Activated gamma-delta T cell treated with Interleukin-2 at 50 U/mL for 16 hours (primary cell): ENCODE measurements at places on chromosomes 11 and 22.

- peak; percentile 64 for DNase-seq
Measured at GRCh38 chr11:35330931-35331330, 88.4 kb downstream of the SLC1A2 start.

- no peak for DNase-seq
Measured at GRCh38 chr22:28857288-28857687, 26.1 kb upstream of the ZNRF3 start.

- DNase-seq: no peak
Measured at GRCh38 chr11:124798991-124799347, 1.2 kb downstream of the MSANTD2 start.

DNA sequence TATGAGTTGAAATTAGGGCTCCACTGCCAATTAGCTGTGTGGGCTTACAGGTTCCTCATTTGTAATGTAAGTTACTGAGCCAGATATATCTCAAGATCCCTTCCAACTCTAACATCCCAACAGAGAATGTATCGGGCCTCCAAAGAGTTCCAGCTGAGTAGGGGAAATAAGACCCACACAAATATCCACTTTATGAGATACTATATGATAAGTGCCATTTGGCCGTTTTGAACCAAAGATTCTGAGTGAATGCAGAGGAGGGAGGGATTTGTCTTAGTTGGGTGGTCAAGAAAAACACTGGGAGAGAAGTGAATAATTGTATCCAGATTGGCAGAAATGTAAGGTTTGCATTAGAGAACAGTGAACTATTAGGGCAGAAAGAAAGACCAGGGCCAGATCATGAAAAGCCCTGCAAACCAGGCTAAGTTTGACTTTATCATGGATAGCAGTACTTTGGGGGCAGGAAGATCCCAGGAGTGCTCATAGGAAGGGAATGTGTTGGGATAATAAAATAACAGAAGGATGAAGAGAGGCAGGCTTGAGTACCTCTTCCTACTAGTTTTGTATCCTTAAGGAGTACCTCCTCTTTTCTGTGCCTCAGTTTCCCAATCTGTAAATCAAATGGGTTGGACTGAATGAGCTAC, 63.9 kb downstream of the RPL27A start:
- no peak for DNase-seq

DNA sequence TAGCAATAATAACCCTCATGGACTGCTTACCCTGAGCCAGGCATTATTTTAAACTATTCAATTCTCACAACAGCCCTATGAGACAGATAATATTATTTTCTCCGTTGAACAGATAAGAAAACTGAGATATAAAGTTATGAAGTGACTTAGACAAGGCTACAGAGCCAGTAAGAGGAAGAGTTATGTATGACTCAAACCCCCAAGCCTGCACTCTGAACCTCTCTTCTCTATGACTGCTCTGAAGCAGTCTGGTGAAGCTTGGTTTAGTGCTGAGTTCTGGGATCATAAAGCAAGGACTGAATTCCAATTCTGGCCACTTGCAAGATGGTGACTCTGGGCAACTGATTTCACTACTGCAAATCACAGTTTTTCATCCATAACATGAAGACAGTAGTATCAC, 34.5 kb downstream of the TNKS1BP1 start:
- no peak for DNase-seq

DNA sequence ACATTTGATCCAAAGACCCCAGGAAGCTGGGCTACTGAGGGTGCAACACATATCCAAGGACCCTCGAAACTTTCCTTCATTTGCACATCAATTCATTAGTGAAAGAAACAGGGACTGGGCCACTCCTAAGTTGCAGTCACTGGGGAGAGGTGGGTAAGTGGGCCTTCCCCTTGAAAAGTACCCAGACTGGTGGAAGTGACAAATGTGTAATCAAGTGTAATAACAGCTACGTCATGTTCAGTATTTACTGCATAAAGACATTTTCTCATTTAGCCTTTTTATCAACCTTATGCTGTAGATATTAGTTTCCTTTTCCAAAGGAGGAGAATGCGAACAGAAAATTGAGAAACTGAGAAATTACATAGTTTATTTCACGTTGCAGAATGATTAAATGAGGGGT, 101.9 kb upstream of the OLFML1 start:
- no peak for DNase-seq
